NCI-H187 (cell line): ENCODE measurements at places on chromosomes 2 and 18.

DNA sequence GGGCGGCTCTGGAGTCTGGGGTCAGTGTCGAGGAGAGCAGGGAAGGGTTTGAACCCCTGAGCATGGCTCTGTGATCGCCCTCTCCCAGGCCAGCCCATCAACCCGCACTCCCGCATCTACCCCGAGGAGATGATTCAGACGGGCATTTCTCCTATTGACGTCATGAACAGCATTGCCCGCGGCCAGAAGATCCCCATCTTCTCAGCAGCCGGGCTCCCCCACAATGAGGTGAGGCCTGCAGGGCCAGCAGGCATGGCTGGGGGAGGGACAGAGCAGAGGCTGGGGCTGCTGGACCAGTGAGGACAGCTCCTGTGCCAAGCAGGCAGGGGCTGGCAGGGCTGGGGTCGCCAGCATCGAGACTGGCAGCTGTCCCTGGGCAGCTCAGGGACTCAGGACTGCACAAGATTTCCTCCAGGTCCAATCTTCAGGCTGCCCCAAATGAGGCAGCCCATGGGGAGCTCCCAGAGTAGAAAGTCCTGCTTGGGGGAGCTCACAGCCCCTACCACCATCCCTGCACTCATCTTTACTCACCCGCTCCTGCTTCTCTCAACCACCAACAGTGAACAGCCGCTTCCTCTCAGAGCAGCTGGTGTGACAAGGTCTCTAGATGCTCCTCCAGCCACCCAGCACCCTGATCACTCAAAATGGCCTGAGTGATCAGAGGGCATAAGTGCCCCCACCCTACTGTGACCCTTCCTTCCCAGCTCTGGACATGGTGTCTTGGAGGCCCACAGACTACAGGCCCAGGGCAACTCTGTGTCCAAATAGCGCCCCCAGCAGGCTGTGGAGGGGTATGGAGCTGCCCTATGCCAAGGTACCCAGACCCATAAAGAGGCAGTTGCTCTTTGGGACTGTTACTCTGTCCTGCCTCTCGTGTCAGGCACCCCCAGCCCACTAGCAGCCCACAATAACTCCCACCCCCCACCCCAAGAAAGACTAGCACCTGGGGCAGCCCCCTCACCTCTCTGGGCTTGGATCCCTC, 18.3 kb upstream of the ANKRD53 start:
- no peak for DNase-seq

- no peak for DNase-seq
Observed at GRCh38 chr2:523698-524270, 153.4 kb downstream of the TMEM18 start.

- no peak for DNase-seq
Observed at GRCh38 chr18:2729757-2730156, 74.2 kb downstream of the SMCHD1 start.

DNA sequence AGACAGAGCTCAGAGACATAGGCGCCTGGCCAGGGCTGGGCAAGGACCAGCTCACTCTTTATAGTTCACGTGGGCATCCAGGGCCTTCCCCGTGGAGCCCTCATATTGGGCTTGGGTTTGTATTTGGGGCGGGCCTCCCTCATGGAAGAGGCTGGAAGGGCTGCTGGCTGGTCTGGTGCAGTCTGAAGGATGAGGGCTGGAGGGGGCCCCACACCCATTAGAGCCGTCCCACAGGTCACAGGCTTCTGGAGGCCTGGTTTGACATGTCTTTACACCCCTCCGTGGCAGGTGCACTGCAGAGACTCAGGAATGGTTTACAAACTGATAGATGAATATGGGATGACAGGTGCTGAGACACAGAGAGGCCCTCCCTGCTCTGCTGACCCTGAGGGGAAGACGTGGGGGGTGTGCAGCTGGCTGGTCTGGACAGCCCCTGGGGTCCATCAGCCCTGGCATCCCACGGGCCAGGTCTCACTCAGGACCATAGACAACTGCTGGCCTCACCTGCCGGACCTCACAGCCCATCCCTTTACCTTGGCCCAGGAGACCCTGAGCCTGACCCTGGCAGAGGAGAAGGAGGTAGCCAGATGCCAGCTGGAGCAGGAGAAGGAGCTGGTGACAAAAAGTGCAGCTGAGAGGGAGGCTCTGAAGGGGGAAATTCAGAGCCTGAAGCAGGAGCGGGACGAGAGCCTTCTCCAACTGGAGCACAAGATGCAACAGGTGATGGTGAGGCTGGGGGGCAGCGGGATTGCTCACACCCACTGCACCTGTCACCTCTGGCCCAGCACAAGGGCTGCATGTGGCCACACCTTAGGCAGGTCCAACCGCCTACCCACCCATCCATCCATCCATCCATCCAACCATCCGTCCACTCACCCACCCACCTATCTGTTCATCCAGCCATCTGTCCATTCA, 43.9 kb downstream of the CROCC2 start:
- DNase-seq = no peak

- DNase-seq = no peak
Observed at GRCh38 chr2:137910641-137911040, 53.6 kb upstream of the HNMT start.

DNA sequence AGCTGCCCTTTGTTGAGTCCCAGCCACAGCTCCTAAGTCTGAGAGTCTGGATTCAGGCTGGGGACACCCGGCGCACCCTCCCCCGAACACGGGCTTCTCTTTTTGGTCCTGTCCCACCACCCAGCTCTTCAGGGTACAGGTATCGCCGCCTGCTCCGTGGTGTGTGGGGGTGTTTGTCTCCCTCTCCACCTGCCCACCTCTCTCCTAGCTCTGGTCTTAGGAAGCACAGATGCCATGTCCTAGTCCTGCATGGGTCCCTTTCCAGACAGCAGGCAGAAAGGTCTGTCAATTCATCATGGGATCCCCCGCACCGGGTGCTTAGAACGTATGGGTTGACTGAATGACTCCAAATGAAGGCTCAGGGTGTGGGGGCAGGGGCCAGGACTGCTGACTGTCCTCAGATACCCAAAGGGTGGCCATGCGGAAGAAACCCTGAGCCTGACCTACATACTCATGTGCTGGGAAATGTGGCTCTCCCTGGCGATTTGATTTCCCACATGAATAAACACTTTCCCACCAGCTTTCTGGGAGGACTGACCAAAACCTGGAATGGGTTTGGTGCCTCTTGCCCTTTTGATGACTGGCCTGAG, 156.8 kb downstream of the CELF4 start:
- DNase-seq = no peak

DNA sequence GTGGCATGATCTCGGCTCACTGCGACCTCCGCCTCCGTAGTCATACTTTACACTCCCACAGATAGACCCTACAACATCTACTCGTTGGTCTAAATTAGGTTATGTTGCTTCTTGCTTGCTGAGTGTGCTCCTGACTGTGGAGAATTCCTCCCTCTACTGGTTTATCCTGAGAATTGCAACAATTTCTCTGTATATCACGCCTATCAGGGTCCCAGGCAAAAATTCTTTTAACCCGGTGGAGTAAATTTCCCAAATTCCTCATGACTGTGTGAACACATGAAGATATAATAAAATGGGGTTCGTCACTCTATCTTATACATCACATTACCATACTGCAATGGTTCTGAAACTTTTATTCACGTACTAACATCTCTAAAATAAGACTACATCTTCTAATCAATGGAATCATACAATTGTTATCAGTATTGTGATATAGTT, 156.7 kb downstream of the EVA1A start:
- DNase-seq = no peak

DNA sequence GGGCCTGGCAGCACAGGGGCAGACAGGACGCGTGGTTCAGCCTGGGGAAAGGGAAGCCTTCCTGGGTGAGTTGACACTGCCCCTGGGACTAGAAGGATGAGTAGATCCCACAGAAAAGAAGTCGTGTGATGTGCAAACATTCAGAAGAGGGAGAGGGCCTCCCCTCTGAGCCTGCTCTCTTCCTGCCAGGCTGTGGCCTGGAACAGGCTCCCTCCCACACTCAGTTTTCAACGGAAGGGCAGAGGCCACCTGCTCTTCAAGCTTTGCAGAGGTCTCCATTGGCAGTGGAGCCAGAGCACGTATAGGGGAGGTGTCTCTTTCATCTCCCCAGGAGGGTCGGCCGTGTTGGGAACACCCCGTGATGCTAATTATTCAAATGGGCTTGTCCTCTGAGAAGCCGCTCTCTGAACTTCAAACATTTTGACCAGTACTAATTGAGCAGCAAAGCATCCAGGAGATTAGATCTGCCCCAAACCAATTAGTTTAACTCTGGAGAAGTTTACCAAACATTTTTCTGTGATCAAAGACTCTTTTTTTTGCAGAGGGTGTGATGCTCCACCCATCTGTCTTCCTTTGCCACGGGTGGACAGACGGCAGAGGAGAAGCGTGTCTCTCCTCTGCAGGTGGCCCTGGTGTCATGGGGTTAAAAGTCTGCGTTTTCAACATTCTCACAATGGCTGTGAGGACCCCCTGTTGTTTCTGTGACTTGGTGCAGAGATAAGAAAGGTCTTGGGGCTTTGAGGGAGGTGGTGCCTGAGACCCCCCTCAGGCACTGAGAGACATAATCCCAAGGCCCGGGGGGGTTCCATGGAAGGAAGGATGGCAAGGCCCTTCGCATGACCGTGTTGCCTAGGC, 29.5 kb upstream of the ODC1 start:
- no peak for DNase-seq

- DNase-seq = no peak
Observed at GRCh38 chr2:216482640-216483039, 16.0 kb upstream of the RPL37A start.

DNA sequence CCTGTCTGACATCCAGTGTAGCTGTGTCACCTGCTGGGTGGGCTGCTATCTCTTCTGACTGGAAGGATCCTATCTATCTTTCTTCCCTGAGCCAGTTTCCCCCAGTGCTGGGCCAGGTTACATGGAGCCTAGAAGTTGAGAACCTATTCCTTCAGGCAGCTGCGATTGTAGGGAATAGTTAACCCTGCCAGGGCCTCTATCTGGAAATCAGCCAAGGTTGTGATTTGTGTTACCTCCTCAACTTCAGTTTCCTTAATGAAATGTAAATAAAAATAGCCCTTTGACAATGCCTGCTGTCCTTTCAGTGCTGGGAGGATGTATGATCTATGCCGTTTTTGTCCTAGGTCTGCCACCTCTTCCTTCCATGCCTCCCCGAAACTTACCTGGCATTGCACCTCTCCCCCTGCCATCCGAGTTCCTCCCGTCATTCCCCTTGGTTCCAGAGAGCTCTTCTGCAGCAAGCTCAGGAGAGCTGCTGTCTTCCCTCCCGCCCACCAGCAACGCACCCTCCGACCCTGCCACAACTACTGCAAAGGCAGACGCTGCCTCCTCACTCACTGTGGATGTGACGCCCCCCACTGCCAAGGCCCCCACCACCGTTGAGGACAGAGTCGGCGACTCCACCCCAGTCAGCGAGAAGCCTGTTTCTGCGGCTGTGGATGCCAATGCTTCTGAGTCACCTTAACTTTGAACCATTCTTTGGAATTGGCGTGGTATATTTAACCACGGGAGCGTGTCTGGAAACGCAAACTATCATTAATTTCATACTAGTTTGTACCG, 36.6 kb downstream of the GORASP2 start:
- DNase-seq = no peak

- no peak for DNase-seq
Observed at GRCh38 chr2:149170156-149170555, 131.7 kb downstream of the LYPD6B start.

DNA sequence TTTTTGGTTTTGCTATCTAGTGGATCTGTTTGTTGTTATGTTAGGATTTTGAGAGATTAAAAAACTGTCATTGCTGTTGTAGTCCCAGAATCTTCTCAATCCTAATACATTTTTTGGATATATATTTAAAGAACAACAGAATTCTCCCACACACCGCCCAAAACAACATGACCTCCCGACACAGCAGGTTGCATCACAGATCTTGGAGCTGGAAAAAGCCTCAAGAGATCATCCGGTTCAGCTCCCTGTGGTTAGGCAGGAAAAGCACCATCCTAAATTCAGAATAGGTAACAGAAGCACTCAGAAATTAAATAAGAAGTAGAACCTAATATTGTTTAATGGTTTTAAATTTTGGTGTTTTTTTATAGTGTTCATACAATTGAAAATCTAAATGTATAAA, 251.4 kb upstream of the STON1 start:
- no peak for DNase-seq

GRCh38 chr2:219569635-219570034, 1.7 kb downstream of the OBSL1 start:
- no peak for DNase-seq
